ENCODE measurements at places on chromosomes 16 and 17.

- DNase-seq: no peak
These were observed 7.7 kb downstream of the AKTIP start for GRCh38 chr16:53495325-53495724.

DNA sequence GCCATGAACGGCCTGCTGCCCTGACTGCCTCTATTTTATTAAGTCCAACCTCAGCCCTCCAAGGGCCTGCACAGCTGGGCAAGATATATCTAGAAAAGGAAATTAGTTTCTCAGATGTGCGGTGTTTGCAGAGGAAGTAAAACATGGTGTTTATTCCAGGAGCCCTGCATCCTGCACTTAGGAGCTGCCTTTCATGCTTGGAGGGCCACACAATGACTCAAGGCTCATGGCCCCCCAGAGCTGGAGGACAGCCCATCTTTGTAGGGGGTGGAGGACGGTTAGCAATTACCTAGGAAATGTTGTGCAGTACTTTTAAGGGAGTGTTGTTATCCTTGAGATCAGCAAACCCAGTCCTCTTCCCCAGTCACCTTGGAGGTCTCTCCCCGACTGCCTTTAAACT, 80.5 kb downstream of the COPRS start:
- no peak for DNase-seq

DNA sequence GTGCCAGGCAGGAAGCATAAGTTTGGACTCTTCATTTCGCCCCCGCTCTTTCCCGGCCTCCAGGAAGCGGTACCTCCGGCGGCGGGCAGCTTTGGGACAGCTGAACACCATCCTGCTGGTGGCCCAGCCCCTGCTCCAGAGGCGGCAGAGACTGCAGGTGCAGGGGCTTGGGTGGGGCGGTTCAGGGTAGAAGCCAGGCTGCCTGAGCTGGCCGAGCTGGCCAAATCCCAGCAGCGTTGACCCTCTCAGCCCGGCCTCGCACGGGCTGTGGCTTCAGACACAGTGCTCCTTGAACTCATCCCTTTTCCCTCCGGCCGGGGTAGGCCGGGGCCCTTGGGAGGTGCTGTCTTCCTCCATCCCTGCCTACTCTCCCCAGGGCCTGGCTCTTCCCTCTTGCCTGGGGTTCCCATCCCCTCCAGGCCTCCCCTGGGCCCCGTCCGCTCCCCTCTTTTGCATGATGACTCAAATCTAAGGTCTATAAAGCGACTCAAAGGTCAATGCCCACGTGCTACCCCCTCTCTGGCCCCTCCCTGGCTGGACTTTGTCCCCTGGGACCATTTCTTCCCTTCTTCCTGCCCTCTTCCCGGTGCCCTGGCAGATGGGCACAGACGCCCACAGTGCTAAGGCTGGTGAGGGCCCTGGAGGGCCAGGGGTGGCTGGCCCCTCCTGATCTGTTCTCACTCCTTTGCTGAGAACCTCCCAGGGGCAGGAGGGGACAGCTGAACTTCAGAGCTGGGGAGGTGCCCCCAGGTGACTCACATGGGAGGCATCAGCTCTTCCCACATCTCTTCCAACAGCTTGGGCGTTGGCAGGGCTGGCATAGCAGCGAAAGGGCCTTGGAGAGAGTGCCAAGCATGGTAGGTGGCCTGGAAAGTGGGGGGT, 22.7 kb downstream of the MYO15B start:
- DNase-seq: no peak

DNA sequence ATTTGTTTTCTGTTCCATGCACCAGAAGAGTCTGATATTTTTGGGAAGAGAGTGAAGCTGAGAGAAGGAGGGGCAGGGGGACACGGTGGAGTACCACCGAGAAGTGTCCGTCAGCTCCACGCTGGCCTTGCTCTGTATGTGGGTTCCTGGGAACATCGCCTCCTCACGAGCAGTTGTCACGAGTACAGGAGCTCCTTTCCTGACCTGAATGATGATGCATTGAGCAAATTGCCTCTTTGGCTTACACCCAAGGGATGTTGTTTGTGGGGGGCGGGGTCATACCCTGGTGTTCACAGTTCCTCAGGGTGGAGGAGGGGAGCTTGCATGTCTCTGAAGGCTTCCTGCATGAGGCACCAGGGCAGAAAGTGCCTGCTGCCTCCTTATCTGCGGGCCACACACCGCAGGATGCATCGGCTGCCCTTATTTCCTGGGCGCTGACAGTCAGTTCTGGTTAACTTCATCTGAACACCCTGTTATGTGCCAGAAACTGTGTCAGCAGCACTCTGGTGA, 36.2 kb downstream of the RGS9 start:
- DNase-seq: peak; percentile 16

DNA sequence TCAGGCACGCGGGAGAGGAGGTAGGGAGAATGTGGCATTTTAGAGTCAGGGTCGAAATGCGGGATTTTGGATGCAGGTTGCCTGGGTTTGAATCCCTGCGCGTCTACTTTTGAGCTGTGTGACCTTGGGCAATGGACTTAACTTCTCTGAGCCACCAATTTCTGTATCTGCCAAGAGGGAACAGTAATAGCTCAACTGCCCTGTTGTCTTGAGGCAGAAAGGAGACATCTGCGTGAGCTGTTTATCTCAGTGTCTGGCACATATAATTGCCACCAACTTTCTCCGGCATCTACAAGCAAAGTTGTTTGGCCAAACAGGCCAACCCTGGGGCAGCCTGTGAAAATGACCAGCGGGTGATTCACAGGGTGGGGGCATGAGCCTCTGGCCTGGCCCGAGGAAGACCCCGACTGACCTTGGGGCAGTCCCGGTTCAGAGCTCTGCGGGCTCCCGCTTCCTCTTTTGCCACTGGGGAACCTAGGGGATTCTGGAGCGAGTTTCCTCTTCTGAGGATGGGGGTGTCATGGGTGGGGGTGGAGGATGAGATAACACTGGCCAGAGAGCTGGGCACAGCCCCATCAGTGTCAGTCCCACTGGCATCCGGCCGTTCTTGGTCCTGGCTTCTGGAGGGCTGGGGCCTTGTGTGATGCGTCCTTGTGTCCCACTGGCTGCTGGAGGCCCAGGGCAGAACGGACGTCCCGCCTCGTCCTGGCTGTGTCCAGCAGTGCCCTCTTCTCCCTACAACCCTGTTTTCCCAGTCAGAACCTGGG, 1.3 kb downstream of the SNN start:
- no peak for DNase-seq

DNA sequence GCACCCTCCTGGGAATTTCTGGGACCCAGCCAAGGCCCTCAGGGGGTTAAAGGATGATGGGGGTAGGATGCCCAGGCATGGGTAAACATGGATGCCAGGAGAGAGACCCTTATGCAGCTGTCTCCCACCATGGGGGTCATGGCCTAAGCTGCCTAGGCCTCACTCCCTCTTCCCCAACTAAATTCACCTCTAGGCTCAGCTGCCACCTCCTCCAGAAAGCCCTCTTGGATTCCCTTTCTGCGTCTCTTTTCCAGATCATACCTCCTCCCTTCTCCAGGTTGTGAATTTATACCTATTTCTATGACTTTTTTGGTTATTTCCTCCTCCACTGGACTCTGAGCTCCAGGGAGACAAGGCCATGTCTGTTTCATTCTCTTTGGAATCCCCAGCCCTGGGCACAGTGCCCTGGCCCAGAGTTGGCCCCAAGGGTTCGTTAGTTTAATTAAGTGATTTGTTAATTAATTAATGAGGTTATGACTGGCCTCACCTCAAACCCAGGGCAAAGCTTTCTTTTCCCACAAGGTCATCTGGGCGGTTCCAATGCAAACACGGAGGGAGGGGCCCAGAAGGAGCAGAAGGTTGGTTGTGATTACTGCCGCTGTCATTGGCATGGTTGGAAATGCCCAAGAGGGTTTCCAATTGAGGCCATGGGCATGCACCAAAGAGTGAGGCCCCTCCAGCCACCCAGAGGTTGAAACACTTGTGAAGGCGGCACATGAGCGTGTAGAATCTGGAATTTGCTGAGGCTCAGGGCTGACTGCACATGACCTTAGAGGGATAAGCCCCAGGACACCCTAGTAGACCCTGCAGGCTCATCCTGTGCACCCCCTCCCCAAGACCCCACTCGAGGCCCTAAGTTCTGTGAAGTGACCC, 6.9 kb upstream of the KRT17 start:
- no peak for DNase-seq
